Stimulated activated CD8-positive, alpha-beta memory T cell treated with anti-CD3 and anti-CD28 coated beads, Interleukin-15, amount 100 ng/mL, for 24 hours (primary cell): ENCODE measurements at places on chromosomes 16 and 17.

- no peak for DNase-seq
Observed at GRCh38 chr16:85374571-85374872, 238.6 kb upstream of the GSE1 start.

GRCh38 chr17:49730785-49731434 is 23.1 kb upstream of the SLC35B1 start:
- no peak for DNase-seq

- no peak for DNase-seq
Observed at GRCh38 chr16:50151756-50152155, 1.4 kb upstream of the TENT4B start.

DNA sequence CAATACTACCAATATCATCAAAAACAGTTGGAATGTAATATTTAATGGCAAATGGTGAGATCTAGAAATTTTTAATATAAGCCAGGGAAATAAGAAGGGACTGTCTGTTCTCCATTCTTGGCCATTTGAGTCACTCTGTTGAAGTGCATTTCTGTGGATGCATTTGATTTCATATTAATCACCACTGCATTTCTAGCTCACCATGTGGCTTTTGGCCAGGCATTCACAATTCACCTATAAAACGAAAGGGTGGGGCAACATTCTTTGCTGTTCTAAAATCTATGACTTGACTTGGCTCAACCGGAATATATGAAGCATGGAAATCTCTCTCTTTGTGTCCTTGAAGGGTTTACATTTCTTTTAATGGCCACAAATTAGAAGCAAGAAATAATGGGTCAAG is 483.0 kb downstream of the SLC39A11 start:
- DNase-seq, result no peak
